ENCODE measurements at places on chromosomes 2 and 18. TPM values are rescaled to one million over a fixed set of nuclear protein-coding genes. Genes with fewer than 3 reads are reported as not detected.

GRCh38 chr2:24918326-24919036, 1.6 kb downstream of the ADCY3 start:
- DNase-seq = no peak

DNA sequence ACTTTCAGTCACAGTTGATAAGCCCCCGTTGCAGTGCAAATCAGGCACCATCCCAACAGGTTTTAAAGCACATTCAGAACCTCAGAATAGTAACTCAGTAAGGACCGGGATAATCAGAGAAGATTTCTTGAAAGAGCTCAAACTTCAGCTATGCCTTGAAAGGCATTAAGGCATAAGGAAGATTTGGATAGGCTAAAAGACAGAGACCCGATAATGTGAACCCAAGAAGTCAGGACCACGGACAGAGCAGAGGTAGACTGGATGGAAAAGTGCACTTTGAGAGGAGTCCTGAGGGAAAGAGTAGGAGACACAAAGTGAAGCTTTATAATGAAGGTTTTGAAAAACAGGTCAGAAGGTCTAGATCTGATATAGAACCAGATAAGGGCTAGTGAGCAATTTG, 36.9 kb upstream of the KLF7 start:
- DNase-seq = peak; percentile 86

DNA sequence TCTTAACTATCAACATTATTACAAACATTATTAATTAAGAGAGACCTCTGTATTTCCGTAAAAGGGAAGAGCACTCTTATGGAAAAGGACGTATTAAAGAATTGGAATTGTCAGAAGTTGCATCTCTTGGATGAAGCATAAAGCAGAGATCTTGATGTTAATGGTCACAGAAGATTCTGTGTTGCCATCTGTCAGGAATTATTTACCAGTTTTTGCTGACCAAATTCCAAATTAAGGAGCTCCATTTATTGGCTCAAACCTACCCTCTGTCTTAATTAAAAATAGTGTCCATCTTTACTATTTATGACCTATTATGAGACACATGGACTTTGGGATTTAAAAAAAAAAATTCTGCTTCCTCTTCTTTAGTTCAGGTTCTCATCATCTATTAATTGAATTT, 232.1 kb downstream of the ARHGAP15 start:
- no peak for DNase-seq

DNA sequence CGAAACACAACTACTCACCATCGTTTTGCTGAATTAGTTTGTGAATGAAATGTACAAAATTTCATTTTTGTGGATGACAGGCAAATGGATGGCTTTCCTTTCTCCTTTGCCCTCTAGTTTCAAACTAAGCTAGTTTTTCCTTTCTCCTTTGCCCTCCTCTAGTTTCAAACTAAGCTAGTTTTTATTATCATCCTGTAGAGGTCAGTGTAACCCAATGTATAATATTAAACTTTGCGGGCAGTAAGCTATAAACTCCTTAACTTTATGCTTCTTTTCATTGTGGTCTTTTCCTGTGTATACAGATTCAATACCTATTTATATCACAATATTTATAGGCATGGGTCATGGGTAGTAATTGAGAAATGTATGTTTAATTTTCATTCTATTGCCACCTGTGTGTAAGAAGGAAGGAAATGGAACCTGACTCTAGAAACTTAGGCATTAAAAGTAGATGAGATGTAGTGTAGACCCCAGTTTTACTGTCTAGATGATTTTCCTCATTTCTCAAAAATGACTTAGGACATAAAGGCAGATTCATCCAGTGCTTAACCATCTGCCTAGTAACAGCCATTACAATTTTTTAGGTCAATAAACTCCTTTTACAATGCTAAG, 58.1 kb downstream of the MAP3K19 start:
- DNase-seq = peak; percentile 63

DNA sequence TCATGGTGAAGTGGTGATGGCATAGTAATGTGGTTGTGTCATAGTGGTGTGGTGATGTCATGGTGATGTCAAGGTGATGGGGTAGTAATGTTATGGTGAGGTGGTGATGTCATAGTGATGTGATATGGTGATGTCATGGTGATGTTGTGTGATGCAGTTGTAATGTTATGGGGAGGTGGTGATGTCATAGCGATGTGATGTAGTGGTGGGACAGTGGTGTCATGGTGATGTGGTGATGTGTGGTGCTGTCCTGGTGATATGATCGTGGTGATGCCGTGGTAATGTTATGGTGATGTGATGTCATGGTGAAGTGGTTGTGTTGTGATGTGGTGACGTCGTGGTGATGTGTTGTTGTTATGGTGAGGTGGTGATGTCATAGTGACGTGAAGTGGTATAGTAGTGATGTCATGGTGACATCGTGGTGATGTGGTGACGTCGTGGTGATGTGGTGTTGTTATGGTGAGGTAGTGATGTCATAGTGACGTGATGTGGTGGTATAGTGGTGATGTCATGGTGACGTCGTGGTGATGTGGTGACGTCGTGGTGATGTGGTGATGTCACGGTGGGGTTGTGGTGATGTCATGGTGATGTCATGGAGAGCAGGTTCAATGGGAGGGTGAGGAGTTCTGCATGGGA, 242.7 kb upstream of the MYT1L start:
- DNase-seq = no peak

GRCh38 chr18:3649135-3649632, 199.2 kb downstream of the TGIF1 start:
- no peak for DNase-seq

DNA sequence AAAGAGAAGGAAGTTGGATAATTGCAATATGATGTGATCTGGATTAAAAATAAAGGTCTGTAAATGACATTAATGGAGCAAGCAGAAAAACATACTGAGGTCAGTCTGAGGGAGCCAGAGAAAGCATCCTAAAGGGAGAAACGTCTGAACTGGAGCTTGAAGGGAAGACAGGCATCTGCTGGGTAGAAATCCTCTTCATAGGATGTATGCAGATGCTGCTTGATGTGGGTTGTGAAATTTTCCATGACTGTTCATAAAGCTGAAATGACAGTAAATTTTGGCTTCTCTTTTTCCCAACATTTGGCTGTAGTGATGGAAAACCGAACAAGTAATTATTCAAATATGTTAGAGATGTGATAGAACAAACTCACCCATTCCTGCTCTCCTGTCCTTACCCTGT, 287.6 kb downstream of the CAMKMT start:
- no peak for DNase-seq

GRCh38 chr2:132701810-132702209, 31.8 kb upstream of the LYPD1 start:
- no peak for DNase-seq

GRCh38 chr2:152347076-152347475, 12.1 kb downstream of the FMNL2 start:
- DNase-seq = no peak

DNA sequence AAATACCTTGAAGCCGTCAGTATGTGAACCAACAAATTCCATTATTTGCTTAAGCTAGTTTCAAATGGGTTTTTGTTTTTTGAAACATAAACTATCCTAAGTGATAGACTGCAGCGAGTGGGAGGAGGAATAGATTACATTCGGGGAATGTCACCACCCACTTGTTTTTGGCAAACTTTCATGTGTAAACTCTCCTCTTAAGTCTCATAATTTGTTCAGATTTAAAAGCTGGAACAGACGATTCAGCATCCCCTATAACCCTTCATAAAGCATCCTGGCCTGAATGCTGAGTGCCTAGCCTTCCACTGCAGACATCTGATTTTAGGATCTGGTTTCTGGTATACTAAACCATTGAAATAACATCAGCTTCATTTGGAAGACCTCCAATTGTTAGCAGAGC, 51.0 kb downstream of the CPO start:
- no peak for DNase-seq

DNA sequence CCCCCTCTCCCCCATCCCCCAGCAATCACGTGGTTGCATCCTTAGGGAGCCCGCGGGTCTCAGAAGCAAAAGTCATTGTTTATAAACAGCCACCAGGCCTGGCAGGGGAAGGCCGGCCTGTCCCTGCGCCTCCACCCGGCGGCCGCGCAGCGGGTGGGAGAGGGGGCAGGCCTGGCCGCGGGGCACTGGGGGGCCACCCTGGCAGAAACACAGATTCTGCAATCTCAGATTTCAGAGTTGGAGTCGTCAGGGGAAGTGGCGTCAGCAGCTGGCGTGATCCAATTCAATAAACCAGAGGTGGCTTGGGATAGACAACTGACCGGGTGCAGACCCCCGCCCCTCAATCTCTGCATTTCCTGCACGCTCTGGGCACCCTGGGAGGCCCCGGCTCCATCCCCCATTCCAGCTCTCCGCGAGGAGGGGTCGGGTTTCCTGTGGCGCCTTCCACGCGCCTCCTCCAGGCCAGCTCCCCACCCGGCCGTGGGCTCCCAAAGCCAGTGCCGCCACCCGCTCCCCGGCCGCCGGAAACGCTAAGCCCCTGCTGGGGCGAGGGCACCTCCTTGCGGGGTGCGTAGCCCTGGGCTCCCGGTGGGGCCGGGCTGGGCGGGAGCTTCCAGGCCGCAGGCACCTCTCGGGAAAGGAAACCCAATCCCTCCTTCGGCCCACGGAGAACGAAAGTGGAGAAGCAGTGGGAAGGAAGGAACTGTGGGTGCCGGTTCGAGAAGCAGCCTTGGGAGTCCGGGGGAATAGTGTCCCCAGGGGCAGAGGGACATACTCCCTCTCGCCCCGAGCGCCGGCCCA, 1.1 kb downstream of the BIN1 start:
- DNase-seq = peak; percentile 77

DNA sequence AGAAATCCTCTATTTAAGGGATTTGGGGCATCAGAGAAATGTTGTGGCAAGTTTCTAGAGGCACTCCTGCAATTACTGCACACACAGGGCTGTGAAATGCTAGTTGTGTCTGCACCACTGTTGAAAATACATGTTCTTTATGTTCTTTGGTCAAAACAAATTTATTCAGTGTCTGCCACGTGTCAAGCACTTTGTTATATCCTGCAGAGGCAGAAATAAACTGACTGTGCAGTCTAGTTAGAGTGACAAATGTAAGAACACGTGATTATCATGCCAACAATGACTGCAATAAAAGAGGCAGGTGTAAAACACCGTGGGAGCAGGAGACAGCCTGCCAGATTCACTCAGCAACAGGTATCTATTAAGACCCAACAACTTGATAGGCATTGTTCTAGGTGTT, 423.3 kb downstream of the LRP1B start:
- no peak for DNase-seq

- peak; percentile 58 for DNase-seq
Measured at GRCh38 chr2:44801841-44802776, 139.4 kb upstream of the SIX3 start.

GRCh38 chr2:174120346-174120745, 128.0 kb downstream of the OLA1 start:
- DNase-seq = no peak

DNA sequence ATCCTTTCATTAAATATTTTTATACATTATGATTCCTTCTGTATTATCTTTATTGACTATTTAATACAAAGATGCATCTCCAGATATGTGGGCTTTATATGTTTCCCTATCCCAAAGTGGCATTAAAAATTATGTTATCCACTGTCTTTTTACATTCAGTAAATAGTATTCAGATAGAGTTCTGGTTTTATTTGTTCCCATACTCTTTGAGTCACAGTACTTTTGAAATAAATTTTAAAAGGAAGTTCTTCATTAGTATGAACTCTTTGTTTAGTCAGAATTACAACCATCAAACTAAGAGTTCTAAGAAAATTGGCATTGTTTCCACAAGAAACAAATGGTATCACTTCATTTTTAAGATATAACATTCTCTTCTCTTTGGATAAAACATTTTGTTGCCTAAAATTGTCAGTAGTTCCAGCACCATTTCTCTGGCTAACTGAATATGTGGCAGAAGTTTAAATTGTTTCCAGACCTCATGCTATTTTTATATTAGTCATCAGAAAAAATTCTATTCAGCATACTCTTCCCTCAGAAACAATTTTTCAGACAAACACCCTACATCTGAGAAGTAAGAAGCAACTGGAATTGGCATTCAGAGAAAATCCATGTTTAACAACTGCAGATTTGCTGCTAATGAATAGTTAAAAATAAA, 88.5 kb upstream of the COL5A2 start:
- DNase-seq = no peak

GRCh38 chr18:72232644-72233043, 311.5 kb downstream of the CBLN2 start:
- no peak for DNase-seq

GRCh38 chr2:134460583-134460998, 206.7 kb downstream of the MGAT5 start:
- DNase-seq = peak; percentile 93

GRCh38 chr2:10467401-10467800, 19.3 kb upstream of the ODC1 start:
- peak; percentile 23 for DNase-seq

GRCh38 chr18:31102025-31102684, at the start of gene DSC2:
TSS of gene DSC2 (minus strand) at chr18:31102421. CDS start at chr18:31101971, 450 bp downstream.
- DNase-seq = peak; percentile 72

GRCh38 chr2:23746141-23746863, 180.6 kb downstream of the ATAD2B start:
- DNase-seq = no peak

- DNase-seq = no peak
Measured at GRCh38 chr2:235371018-235371417, 122.8 kb upstream of the AGAP1 start.

GRCh38 chr18:79529296-79529695, 133.6 kb downstream of the NFATC1 start:
- no peak for DNase-seq

GRCh38 chr2:40230707-40231432, 221.0 kb downstream of the SLC8A1 start:
- no peak for DNase-seq

- peak; percentile 83 for DNase-seq
Measured at GRCh38 chr2:27308359-27308881, at the start of gene UCN. TSS of gene UCN (minus strand) at chr2:27308445. CDS start at chr2:27307895, 550 bp downstream.

GRCh38 chr2:17149945-17150344, 368.3 kb downstream of the RAD51AP2 start:
- DNase-seq = no peak

- DNase-seq = peak; percentile 47
Measured at GRCh38 chr2:218125626-218126080, at the start of gene CXCR2. TSS of gene CXCR2 (plus strand) at chr2:218126028. CDS start at chr2:218134802, 8,774 bp downstream.

- DNase-seq = no peak
Measured at GRCh38 chr18:8794156-8794933, 89.0 kb downstream of the MTCL1 start.

GRCh38 chr2:215548714-215549113, 112.8 kb upstream of the FN1 start:
- DNase-seq = no peak

DNA sequence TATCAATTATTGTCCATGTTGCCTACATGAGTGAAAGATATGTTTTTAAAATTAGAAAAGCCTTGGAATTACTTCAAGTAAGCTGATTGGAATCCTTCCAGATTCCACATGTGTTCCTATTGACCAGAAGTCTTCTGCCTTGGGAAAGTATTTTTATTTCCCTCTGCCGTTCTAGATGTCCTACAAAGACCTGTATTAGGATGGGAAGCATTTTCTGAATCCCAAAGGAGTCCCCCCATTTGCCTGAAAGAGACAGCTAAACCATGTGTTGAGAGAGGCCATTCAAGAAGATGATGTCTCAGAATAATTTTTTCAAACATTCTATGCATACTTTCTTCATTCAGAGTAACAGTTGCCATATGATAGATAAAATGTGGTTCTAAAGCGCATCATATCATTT, 19.0 kb upstream of the MYO1B start:
- no peak for DNase-seq

The SCN9A gene
- 8.8 TPM for total RNA-seq

The TNFRSF11A gene
- total RNA-seq = 7.3 TPM

The B3GNT7 gene
- 89.4 TPM for total RNA-seq

The PLB1 gene
- total RNA-seq = not detected

The SYT4 gene
- total RNA-seq = 10.4 TPM

The DSG4 gene
- total RNA-seq = not detected

The ACADL gene
- 0.39 TPM for total RNA-seq

The DSC2 gene
- 20.4 TPM for total RNA-seq

The KLHL41 gene
- total RNA-seq = not detected

The IL36B gene
- total RNA-seq = not detected

The DLX2 gene
- total RNA-seq = 0.16 TPM
